ENCODE measurements at places on chromosomes 5 and 9.

GRCh38 chr5:157509587-157509986 is 49.6 kb downstream of the NIPAL4 start:
- DNase-seq: no peak

DNA sequence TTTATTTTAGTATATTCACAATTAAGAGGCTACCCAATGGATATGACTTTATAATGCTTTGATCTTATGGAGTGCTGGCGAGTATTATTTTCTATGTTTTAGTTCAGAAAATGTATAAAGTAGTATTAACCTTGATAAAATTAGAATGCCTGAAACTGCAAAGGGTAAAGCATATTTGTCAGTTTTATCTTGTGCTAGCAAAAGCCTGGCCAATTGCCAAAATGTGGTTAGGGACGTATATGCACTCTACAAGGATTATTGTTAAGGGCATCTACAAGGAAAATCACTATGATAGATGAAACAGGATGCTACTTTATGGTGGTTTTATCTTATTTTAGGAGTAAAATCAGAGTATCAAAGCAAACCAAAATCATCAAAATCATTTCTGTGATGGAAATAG is 281.7 kb downstream of the CCDC171 start:
- DNase-seq: no peak

GRCh38 chr9:135618866-135619598 is 20.3 kb downstream of the GLT6D1 start:
- DNase-seq: no peak

- no peak for DNase-seq
These were observed 93.4 kb downstream of the NRG2 start for GRCh38 chr5:139949710-139950109.

- peak; percentile 99 for DNase-seq
These were observed at the start of gene UBAP2 for GRCh38 chr9:34048727-34049629. Gene UBAP2 (minus strand): TSS chr9:34048887. CDS start chr9:34017148, 31,739 bp downstream.

DNA sequence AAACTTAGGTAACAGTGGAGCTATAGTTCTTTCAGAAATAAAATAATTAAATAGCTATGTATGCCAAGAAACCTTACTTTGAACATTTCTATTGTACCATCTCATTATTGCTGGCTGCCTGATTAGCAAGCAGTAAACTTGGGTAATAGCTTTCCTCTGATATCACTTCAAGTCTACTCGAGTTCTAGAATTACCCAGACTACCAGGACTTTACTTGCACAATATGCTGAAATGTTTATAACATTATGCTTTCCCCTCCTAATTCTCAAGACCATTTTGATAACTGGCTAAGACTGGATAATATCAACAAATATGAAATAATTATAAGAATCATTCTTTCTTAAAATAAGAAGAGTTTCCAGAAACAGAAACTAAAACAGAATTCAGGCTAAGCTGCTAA is 512.6 kb downstream of the RAB3C start:
- DNase-seq: no peak

DNA sequence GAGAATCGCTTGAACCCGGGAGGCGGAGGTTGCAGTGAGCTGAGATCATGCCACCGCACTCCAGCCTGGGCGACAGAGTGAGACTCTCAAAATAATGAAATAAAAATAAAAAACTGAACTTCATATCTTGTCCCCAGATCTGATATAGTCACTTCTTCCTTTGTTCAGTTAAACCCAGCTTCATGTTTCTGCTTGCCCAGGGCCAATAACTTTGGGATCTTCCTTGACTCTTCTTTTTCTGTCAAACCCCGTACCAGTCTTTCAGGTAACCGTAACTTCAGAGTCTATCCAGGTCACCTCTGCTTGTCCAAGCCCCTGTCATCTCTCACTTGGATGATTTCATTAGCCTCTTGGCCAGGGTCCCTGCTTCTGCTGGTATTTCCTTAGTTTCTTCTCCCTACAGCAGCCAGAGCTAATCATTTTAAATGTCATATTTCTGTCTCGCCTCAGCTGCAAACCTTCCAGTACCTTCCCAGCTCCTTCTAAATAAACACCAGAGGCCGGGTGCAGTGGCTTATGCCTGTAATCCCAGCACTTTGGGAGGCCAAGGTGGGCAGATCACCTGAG is 19.7 kb upstream of the ABL1 start:
- DNase-seq: no peak

- DNase-seq: peak; percentile 71
These were observed 5.5 kb downstream of the TTC16 start for GRCh38 chr9:127721391-127721821.
